ENCODE measurements at places on chromosomes 3 and 15.

- DNase-seq = peak; percentile 68
Observed at GRCh38 chr3:15676259-15676658, 74.7 kb downstream of the BTD start.

GRCh38 chr3:143970773-143971358, 757 bp upstream of the DIPK2A start:
- no peak for DNase-seq

- peak; percentile 66 for DNase-seq
Observed at GRCh38 chr3:62622553-62623174, 249.3 kb upstream of the FEZF2 start.

- DNase-seq = peak; percentile 87
Observed at GRCh38 chr3:8536096-8537056, 34.8 kb downstream of the LMCD1 start.

- DNase-seq = peak; percentile 21
Observed at GRCh38 chr3:16482770-16483531, 30.5 kb downstream of the RFTN1 start.

GRCh38 chr3:24135280-24135679, 190.2 kb downstream of the NR1D2 start:
- DNase-seq = no peak

DNA sequence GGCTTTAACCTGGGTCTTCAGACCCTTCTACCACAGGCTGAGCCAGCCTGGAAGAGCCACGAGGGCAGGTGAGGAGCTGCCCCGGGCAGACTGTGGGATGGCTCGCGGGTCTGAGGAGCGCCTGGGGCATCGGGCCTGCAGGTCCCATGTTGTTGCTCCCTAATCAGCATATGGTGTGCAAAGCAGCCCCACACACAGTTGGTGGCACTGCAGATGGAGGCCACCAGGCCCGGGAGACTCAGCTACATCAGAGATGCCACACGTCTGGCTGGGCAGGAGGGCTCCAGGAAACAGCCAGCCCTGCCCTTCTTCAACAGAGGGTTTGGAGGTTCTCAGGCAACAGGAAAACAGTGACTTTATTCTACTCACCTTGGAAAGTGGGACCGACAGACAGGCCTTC, 63.9 kb downstream of the XXYLT1 start:
- no peak for DNase-seq

- DNase-seq = no peak
Observed at GRCh38 chr3:129539206-129539605, 3.8 kb upstream of the H1-8 start.

DNA sequence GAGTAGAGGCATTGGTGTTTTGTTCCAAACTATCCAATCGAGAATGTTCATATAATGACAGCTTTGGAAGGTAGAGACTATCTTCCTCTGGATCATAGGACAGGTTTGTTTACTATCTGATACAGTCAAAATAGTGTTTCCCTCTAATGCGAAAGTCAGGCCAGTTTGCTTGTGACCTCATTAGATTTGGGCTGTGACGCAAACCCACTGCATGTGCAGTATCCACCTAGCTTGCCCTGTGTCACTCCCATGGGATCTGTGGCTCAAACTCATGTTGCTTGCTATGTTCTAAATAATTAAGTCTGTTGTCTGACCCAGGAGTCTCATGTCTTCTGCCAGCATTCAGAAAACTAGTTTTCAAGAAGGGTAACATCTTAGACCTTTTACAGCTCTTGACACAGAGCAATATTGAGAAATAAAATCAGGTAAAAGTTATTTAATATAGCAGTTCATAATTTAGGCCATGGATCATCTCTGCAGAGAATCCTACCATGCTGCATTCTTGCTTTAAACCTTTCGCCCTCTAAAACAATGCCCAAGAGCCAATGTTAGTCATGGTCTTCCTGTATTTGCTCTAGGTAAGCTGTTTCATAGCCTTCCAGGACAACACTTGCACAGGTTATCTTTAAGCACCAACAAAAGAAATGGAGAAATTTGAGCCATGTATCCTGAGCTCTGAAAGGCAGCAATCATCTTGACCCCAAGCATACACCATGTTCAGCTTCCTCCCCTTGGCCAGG, 26.4 kb downstream of the NIT2 start:
- no peak for DNase-seq

- DNase-seq = peak; percentile 15
Observed at GRCh38 chr15:76059320-76060117, at the start of gene TMEM266. TMEM266 (plus strand) TSS chr15:76059985; CDS start chr15:76134264, 74,279 bp downstream.

GRCh38 chr3:127817406-127817841, 4.9 kb downstream of the MGLL start:
- peak; percentile 84 for DNase-seq

- peak; percentile 32 for DNase-seq
Observed at GRCh38 chr15:82540984-82541431, 751 bp upstream of the RPS17 start.

DNA sequence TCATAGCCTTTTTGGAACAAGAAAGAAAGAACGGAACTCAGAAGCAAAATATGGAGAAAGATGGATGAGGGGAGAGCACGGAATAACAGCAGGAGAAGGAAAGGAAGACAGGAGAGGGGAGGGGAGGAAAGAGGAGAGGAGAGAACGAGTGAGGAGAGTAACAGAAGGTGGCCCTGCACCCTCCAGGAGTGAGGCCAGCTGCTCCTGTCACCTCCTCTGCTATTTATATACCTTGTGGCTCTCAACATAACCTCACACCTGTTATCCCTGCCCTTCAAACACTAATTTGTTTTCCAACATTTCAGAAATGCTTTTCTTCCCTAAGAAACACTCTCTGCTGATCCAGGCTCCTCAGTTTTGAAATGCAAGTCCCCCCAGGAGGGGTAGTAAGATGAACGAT, 53.4 kb upstream of the ATP2B2 start:
- DNase-seq = no peak

DNA sequence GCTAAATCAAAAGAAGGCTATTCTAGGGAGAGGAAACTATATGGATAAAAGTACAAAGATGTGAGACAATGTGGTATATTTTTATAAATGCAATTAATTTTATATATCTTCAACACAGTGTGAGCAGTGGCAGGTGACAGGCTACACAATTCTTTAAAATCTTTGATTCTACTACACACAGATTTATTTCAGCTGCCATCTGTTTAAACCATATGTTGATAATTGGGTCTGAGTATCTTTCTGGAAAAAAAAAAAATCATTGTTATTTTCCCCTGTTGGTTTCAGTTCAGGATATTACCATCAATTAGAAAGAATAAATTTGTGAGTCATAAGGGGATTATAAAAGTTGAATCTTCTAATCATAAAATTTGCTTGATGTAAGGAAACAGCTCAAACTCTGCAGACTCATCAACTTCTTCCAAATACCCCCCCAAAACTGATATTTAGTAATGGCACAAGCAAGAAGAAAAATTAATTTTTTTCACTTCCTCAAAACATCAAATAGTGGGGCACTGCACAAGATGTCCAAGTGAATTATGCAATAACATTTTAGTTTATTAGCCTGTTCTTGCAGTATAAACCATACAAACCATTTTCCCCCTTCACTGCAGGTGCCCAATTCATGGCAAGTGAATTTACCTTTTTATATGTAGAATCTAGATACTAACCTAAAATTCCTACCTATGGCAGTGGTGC, 12.0 kb downstream of the PIERCE2 start:
- DNase-seq = no peak

DNA sequence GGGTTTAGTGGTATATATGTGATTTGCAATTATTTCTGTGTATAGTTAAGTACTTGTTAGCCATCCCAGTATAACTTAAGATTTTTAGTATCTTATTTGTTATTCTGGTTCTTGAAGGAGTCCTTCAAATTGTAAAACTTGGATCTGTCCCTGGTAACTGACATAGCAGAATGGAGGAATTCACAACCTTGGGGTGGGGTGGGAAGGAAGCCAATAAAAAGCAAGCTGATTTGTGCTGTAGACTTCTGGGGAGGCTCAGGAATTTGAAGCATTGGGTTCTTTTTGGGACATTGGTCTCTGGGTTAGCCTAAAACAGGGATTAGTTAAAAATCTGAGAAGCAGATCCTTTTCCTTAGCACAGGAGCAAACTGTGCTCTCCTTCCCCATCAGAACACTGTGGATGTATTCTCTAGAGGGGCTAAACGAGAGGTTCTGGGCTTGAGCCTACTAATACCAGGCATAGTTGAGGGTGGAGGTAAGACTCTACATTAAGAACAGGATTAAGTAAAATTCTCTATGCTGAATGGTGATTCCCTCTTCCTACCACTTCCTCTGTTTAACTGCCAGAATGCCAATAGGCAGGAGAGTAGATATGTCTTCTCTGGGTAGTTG, 42.2 kb downstream of the GMPS start:
- DNase-seq = peak; percentile 59

Measured in EH (cell line).